ENCODE measurements at places on chromosomes 12 and 14.

GRCh38 chr12:124397807-124398577, 103.1 kb downstream of the RFLNA start:
- no peak for ATAC-seq

GRCh38 chr12:64616201-64616600, 5.9 kb downstream of the RASSF3 start:
- no peak for ATAC-seq

- ATAC-seq, result no peak
Observed at GRCh38 chr12:60522684-60523400, 927.0 kb downstream of the SLC16A7 start.

DNA sequence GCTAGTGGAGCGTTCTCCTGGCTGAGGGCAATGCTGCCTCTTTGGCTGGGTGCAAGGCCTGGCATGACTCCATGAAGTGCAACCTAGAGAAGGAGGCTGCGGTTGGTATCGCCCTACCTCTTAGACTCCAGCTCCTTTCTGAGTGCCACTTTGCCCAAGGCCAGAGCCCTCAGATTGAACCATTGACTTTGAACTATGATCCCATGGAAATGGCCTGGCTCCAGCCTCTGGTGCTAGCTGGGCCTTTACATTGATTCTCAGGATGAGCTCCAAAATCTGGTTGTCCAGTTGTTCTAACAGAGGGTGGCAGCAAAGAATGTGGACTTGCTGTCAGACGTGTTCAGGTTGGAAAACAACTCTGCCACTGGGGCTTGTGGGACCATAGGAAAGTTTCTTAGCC, 16.1 kb upstream of the SMOC1 start:
- ATAC-seq, result no peak

DNA sequence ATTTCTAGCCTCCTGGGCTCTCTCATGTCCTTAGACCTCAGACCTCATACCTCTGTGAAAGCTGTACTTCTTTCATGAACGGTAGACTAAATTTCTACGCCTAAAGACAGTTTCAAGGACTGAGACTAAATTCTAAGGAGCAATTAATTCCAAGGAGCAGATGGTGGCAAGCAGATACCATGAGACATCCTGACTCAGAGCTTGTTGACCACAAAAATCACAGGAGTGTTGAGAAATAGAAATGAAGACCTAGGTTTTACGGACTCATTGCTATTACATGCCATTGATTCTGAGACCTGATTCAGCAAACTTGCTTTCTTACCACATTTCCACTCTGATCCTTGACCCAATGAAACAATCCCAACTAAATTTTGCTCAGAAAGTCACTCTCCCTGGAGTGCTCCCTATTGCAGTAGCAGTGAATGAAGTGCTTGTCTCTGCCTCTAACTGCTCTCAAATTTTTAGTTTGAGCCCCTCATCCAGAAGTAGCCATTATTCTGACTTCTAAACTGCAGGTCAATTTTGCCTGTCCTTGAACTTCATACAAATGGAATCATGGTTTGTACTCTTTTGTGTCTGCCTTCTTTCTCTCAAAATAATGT, 52.0 kb downstream of the PEX5 start:
- ATAC-seq, result no peak

GRCh38 chr12:26749781-26750180, 83.2 kb downstream of the ITPR2 start:
- ATAC-seq, result no peak

DNA sequence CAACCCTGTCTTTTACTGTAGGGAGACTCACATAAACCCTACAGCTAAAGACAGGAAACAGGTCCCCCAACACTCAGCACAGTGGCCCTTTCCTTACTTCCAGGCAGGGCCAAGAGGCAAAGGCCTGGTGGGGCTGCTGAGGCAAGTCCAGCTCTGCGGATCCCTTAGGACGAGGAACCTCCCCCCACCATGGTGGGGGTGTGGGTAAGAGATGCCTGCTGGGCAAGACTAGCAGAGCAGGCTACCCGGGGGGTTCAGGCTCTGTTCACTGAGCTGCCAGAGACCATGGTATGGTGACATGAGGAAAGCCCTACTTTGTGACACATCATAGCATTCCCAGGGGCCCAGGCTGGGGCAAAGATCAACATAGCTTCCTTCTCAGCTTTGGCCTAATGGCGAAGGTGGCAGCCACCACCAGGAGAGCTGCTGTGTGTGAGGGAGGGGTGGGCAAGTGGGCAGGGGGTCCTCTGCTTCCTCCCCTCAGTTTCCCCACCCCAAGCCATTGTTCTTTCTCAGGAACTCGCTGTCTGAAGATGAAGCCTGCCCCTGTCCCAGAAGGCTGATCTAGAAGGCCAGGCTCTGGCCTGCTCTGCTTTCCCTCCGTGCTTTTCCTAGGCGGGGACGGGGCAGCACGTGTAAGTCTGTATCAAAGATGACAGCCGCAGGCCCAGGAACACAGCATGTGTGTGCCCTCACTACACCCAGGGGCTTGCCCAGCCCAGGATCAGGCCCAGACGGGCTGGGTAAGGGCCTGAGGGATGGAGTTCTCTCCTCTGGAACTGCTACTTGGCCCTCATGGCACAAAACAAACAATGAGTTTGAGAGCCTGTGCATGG, 10.1 kb upstream of the TINF2 start:
- no peak for ATAC-seq

- no peak for ATAC-seq
Observed at GRCh38 chr12:69000540-69001243, 67.7 kb upstream of the CPM start.

DNA sequence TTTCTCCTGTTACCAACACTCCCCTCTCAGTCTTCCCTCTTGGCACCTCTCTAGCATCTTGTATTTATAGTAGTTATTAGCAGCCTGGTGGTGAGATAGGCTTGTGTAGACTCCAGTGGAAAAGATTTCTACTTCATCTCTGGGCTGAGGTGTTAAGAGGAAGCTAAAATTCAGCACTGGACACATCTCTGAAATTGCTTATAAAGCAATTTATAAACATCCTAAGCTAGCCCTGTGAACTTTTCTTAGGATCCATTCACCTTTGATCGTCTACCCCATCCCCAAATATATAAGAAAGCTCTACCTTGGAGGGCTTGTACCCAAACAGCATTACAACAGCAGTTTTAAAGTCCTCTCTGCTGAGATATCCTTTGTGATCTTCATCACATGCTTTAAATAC, 928 bp downstream of the EFCAB11 start:
- ATAC-seq, result no peak

DNA sequence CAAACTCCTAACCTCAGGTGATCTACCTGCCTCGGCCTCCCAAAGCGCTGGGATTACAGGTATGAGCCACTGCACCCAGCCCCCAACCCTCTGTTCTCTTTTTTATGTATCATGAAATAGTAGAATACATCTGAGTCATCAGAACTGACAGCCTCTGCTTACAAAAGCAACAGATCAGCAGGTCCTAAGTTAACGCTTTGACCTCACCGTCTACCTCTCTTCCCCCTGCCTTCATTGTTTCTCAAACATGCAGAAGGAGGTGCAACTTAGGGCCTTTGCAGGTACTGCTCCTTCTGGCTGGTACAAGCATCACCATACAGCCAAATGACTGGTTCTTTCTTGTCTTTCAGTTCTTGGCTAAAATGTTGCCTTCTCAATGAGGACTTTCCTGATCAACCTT, 249.2 kb downstream of the PAWR start:
- no peak for ATAC-seq

- ATAC-seq, result no peak
Observed at GRCh38 chr14:83575301-83575700, 1954.6 kb upstream of the FLRT2 start.

- no peak for ATAC-seq
Observed at GRCh38 chr14:69819607-69820006, 22.6 kb upstream of the SLC10A1 start.

DNA sequence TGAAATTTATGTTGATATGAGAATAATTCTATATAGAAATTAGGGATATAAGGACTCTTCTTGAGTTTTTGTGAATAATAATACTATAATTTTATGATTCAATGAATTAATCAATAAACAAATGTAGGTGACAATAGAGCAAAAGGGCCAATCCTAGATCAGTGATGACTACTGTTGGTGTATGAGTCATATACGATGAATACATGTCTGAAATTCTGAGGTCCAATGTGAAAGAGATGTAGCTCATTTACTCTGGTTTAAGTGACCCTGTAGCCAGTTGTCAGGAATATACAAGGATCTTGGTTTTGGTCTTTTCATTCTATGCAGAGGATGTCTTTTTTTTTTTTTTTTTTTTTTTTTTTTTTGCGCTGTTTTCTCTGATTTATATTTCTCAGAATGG, 72.1 kb upstream of the RTL1 start:
- no peak for ATAC-seq

DNA sequence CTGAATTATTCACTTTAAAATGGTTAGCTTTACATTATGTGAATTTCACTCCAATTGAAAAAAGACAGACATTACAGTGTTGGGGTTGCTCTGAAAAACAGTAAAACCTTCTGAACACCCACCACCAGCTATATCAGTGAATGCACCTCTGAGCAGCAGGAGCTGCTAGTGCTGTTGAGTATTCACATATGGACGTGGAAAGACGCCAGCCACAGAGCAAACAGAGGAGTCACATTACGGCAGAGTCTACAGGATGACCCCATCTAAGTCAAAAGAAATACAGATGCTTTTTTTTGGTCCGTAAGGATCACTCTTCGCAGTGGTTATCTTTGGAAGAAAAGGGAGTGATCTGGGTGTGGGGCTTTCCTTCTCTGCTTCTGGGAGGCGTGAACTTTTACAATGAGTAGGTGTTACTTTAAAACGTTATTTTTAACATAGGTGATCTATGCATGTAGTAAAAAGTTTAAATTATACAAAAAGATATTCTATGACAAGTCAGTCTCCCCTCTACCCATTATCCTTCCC, 4.5 kb downstream of the HVCN1 start:
- no peak for ATAC-seq

GRCh38 chr12:44851586-44851985, 24.5 kb downstream of the NELL2 start:
- ATAC-seq, result no peak

DNA sequence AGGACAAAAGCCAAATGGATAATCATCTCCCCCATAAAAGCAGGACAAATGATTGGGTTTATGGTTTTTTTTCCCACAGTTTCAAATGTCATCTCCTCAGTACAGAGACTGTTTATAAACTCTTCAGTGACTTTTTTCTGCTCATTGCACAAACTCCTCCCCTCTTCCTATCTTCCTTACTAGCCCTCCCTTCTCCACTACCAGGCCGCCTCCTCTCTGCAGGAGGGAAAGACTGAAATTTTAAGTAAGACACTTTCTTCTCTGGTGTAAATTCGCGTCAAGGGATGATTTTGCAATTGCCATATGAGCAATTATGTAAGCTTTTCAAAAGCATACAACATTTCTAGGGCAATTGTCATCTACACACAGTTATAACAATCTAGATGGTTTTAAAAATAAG, 37.0 kb downstream of the BTG1 start:
- ATAC-seq, result peak; percentile 50

DNA sequence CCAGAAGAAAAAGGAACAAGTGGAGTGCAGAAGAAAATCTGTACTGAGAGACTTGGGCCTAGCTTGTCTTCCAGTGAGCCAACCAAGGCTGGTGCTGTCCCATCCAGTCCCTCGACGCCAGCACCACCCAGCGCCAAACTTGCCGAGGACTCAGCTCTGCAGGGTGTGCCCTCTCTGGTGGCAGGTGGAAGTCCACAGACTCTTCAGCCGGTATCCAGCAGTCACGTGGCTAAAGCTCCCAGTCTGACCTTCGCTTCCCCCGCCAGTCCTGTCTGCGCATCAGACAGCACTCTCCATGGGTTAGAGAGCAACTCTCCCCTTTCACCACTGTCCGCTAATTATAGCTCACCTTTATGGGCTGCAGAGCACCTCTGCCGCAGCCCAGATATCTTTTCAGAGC, 15.6 kb downstream of the CIPC start:
- no peak for ATAC-seq

DNA sequence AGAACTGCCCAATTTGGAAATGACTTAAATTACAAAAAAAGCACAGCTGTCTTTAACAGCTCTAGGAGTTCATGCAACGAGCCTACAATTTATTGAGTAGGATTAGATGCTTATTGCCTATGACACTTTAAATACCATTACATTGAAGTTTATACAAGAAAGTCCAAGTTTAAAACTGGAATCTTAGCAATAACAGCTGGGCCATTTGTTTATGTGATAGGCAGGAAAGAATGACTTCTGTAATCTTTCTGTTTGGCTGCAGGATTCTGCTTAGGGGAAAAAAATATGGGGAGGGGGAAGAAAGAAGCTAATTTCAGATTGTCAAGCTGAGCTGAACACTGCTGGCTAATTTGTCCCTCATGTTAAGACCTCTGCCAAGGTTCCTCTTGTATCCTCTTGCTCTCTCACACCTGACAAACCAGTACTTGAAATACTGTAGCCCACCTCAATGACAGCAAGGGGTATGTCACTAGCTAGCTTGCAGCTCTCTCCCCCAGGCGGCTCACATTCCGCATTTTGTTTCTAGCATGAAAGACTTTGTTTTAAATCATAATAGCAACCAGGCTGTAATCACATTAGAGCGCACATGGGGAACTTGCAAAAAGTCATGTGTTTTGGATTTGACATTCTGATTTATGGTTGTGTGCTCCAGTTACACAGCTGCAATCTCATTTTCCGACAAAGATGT, 384.8 kb downstream of the BMP4 start:
- no peak for ATAC-seq

GRCh38 chr12:11877102-11877826, 193.5 kb upstream of the BCL2L14 start:
- no peak for ATAC-seq

DNA sequence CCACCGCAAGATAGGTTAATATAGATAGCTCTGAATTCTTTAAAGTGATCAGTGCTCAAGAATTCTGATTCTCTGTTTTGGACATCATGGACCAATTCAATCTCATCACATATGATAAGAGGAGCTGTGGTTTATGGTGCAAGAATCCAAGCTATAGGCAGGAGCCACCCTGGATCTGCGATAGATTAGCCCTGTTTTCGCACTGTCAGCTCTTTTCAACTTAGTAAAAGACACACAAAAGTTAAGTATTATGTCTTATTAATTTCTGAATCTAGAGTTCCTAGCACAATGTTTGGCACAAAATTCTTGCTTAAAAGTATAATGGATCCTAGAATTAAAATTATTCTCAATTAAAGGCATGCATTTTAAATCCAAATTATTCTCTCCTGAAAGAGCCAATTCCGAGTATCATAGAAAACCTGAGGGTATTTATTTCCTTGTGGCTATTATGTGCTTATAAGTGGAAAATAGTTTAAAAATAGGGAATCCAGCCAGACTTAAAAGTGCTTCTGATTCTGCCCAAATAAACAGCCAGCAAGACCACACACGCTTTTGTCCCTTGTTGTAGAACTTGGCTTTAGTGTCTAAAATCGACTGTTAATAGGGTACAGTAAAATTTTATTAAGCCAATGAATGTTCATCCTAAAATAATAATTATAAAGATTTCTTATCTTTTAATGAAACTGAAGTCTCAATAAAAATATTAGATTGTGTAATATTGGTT, 184.9 kb upstream of the FLRT2 start:
- no peak for ATAC-seq

DNA sequence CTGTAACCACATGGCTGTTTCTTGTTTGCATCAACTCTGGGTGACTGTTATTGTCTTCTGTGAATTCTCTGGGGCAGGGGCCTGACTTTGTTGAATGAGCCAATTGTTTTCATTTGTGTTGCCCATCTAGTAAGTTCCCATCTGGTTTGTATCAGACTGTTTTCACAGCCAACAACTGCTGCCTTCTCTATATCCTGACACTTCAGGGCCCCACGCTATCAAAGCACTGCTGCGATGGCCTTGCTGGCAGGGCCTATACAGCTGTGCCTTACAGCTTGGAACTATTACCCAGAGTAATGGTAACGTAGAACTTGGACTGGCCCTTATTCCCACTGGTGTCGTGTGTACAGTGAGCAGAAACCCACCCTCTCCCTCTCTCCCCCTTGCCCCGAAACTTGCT, 104.3 kb upstream of the DACT1 start:
- ATAC-seq, result no peak

Data from gastroesophageal sphincter (tissue), 4 donors.